ENCODE measurements at places on chromosomes 16 and 17.

GRCh38 chr16:89349947-89350633, 132.6 kb downstream of the ZNF778 start:
- no peak for DNase-seq

- DNase-seq = no peak
These were observed 17.2 kb downstream of the PRKCB start for GRCh38 chr16:23852794-23853562.

GRCh38 chr16:14128097-14128496, 57.0 kb downstream of the MRTFB start:
- no peak for DNase-seq

DNA sequence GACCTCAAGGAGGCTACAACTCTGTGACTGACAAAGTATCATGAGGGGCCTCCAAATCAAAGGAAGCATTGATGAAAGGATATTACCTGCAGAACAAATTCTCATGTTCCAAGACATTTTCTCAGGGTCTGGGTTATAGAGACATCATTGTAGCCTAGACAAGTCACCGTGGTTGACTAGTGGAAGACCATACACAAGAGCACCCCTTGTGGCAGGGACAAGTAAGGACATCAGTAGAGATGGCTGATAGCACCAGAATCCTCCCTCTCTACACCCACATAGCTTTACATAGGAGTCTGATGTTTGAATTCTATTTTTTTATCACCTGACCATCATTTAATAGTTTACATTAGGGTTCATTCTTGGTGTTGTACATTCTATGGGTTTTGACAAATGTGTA, 32.5 kb upstream of the CDH8 start:
- no peak for DNase-seq

- no peak for DNase-seq
These were observed 19.9 kb upstream of the WDR45B start for GRCh38 chr17:82668024-82668630.

DNA sequence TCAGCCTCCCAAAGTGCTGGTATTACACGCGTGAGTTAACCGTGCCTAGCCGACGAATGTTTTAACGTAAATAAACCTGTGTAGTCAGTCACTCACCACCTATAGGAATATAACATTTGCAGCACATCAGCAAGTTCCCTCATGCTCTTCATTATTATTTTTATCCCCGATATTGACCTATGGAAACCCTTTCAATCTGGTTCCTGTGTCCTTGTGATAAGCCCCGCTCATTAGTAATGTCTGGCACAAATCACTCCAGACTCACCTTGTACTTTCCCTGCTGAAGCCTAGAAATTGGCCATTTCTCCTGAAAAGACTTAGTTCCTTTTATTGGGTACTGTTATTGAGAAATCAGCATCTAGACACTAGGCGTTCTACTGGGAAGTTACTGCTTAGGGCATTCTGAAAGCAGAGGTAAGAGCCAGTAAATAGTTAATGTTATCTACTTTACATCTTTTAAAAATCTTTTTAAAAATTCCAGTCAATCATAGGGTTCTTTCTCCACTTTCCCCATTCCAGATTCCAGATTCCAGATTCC, 1.5 kb upstream of the PHKG2 start:
- no peak for DNase-seq

DNA sequence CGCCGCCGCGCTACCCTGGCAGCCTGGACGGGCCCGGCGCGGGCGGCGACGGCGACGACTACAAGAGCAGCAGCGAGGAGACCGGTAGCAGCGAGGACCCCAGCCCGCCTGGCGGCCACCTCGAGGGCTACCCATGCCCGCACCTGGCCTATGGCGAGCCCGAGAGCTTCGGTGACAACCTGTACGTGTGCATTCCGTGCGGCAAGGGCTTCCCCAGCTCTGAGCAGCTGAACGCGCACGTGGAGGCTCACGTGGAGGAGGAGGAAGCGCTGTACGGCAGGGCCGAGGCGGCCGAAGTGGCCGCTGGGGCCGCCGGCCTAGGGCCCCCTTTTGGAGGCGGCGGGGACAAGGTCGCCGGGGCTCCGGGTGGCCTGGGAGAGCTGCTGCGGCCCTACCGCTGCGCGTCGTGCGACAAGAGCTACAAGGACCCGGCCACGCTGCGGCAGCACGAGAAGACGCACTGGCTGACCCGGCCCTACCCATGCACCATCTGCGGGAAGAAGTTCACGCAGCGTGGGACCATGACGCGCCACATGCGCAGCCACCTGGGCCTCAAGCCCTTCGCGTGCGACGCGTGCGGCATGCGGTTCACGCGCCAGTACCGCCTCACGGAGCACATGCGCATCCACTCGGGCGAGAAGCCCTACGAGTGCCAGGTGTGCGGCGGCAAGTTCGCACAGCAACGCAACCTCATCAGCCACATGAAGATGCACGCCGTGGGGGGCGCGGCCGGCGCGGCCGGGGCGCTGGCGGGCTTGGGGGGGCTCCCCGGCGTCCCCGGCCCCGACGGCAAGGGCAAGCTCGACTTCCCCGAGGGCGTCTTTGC, 3.1 kb downstream of the HIC1 start:
- DNase-seq = no peak
